ENCODE measurements at places on chromosomes 13 and 19. TPM values are rescaled to one million over a fixed set of nuclear protein-coding genes. Genes with fewer than 3 reads are reported as not detected.

Gene KBTBD6
- total RNA-seq = 3.9 TPM

Gene LYPD5
- not detected for total RNA-seq

DNA sequence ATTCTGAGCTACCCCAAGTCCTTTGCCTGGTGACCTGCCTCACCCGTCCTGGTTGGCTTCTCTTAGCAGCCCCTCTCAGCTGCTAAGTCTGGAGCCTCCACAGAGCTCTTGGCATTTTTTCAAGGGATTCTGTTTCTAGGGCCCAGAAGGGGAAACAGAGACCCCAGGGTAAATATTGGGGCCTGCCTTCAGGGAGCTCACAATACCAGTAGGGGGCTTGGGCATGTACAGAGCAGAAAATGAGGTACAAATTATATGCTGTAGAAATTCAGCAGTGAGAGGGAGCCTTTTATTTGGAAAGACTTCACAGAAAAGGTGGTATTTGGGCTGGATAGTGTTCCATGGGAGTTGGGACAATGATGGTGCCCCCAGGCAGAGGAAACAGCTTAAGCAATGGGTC lies 3.7 kb downstream of the SAMD4B start:
- H3K4me3 ChIP-seq = no peak overlapping the region
- DNase-seq = no peak
- H3K27ac ChIP-seq = no peak overlapping the region
- peaks cover 12% of the 10 kb centered on the region for H3K36me3 ChIP-seq
- H3K4me1 ChIP-seq = peaks cover under 1% of the 10 kb centered on the region

Gene RYR1
- total RNA-seq = 0.18 TPM

Gene ZNF878
- 0.31 TPM for total RNA-seq

Gene CFD
- 9.6 TPM for total RNA-seq

DNA sequence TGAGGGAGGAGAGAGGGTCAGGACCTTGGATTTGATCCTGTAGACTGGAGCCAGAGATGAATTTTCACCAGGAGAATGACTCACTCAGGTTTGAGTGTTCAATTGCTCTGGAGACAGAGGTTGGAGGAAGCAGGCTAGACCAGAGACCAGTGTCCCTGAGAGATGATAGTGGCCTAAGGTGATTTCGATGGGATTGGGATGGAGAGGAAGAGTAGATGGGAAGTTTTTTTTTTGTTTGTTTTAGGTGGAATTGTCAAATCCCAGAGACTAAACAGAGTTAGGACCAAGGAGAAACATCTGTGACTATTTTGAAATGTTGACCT lies 2.3 kb downstream of the CEBPG start:
- no peak overlapping the region for H3K4me3 ChIP-seq
- no peaks in the 10 kb centered on the region for H3K36me3 ChIP-seq
- DNase-seq = no peak
- H3K27ac ChIP-seq = peak overlapping the region; percentile 6

Gene CGB3
- total RNA-seq = not detected

GRCh38 chr19:2244486-2244885 lies 4.6 kb upstream of the AMH start:
- H3K4me3 ChIP-seq = no peak overlapping the region
- peaks cover 39% of the 10 kb centered on the region for H3K36me3 ChIP-seq
- H3K4me1 ChIP-seq = no peaks in the 10 kb centered on the region
- H3K27ac ChIP-seq = no peak overlapping the region
- DNase-seq = no peak
- no peaks in the 10 kb centered on the region for H3K27me3 ChIP-seq

DNA sequence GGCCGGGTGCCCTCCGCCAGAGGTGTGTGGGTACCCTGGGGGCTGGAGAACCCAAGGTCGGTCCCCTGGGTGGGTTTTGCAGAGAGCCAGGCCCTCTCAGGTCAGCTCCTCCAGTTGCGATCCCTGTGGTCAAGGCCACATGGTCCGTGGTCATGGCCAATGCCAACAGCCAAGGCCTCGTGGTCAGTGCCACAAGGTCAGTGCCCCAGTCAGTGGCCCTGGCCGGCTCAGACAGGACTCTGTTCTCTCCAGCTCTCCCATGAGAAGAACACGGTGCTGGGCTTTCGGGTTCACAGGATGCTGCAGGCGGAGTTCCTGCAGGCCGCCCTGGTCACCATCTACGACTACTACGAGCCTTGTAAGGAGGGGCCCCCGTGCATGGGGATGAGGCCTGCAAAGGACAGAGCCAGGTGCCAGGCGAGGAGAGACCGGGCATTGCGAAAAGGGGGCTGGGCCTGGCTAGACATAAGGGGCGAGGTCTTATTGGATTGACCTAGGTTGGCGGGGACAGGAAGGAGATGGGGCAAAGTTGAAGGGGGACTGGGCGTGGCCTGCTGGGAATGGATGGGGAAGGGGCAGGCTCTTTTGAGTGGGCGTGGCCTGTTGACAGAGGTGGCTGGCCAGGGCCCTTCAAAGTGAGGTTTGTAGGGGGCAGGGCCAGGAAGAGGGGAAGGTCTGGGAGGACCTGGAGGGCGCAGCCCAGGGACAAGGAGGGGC lies 15.2 kb upstream of the SHFL start:
- H3K4me1 ChIP-seq = no peaks in the 10 kb centered on the region
- DNase-seq = peak; percentile 91
- no peaks in the 10 kb centered on the region for H3K36me3 ChIP-seq
- peak overlapping the region; percentile 42 for H3K4me3 ChIP-seq
- peak overlapping the region; percentile 86 for H3K27ac ChIP-seq

DNA sequence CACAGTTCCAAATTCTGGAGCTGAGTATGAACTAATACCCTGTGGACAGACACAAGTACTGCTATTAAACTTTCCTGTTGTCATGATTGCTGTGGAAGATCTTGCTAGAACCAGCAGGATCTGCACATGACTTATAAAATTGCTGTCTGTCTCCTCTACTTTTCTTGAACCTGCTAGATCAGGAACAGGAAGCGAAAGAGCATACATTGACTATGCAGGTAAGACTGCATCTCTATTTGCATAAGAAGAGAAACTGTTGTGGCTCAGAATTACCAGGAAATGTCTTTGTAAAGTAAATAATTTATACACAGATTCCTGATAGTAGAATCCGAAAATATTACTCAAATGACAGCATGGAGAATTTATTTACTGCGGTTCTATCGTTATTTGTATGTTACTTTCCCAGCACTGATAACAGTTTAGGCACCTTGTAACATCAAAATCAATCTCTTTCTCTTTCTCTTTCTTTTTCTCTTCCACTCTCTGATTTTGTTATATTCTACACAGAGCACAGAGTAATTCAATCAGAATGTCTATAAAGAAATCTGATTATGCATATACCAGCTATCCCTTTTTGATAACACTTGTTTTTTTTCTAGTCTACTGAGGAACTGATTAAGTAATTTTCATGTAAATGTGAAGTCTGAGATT lies 226.5 kb downstream of the MYO16 start:
- H3K36me3 ChIP-seq = no peaks in the 10 kb centered on the region
- no peaks in the 10 kb centered on the region for H3K27me3 ChIP-seq
- no peak for DNase-seq
- no peaks in the 10 kb centered on the region for H3K4me1 ChIP-seq
- no peak overlapping the region for H3K4me3 ChIP-seq
- H3K27ac ChIP-seq = no peak overlapping the region

GRCh38 chr19:41426952-41427646 lies at the start of gene B3GNT8:
Gene B3GNT8 (minus strand): TSS chr19:41427374. CDS start chr19:41426778, 596 bp downstream.
- H3K4me1 ChIP-seq = no peaks in the 10 kb centered on the region
- H3K36me3 ChIP-seq = no peaks in the 10 kb centered on the region
- peak; percentile 82 for DNase-seq
- peak within 1 kb of the TSS; percentile 60 for H3K27ac ChIP-seq

DNA sequence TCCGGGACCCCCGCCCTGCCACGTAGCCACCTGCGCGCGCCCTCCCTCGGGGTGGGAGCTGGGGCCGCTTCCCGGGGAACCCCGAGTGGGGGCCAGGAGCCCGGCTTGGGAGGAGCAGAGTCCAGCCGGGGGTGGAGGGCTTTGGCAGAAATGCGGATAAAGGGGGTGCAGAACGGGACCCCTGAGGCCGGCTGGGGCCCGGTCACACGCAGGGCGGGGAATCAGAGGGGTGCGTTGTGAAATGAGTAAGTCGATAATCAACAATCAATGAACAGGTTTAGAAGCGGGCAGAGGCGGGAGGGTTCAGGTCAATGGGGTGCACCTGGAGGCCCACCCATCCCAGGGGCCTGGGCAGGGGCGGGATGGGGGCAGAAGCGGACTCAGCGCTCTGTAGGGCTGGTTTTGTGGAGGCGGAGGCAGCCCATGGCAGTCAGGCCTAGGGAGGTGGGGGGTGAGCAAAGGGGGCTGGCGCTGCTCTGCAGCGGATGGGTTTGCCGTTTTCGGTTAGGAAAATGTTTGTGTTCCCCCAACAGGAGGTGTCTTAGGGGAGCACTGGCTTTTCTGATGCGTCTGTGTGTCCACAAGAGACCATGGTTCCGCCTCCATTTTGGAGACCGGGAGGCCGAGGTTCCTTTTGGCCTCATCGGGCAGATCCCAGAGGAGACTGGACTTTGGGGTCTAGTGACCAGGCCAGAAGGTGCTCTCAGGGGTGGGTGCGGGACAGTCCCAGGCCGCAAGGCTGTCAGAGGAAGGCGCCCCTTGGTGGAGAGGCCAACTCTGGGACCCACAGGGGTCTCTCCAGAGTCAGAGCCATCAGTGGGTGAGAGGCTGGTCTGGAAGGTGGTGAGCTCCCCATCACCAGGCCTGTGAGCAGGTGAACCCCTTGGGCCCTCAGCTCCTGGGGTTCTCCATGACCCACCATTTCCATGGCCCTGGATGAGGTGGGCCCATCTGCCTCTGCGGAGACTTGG lies 683 bp upstream of the DIRAS1 start:
- no peak overlapping the region for H3K4me3 ChIP-seq
- no peak for DNase-seq
- H3K27ac ChIP-seq = no peak overlapping the region
- no peaks in the 10 kb centered on the region for H3K36me3 ChIP-seq
- no peaks in the 10 kb centered on the region for H3K27me3 ChIP-seq

DNA sequence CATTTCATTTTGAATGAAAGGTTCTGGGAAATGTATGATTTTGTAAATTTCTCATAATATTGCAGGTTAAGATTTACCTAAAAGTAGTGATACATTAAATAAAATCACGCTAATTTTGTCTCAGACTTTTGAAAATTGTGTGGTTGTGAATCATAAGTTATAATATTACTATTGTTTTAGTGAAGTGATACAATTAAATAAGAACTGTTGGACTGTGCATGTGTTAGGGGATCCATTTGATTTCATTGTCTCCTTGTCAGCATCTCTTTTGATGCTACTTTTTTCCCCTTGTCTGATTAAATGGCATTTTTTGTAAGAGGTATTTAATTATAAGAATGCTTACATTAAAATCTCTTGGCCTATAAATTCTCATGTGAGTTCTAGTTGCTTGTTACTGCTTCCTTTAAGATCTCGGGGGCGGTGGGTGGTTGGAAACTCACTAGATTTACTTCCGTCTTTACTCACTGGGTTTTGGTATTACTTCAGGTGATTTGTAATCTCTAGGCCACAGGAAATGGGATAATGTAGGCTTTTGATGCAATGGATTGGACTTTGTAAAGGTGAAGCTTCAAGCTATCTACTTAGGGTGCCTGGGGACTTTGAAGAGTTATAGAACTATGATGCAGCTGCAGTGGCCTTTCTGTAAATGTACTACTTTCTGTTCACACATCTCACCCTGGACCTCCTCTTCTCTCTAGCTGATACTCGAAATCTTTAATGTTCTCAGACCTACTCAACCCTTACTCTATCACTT lies 66.5 kb downstream of the PAN3 start:
- no peak overlapping the region for H3K4me3 ChIP-seq
- no peaks in the 10 kb centered on the region for H3K4me1 ChIP-seq
- no peak overlapping the region for H3K27ac ChIP-seq
- no peaks in the 10 kb centered on the region for H3K36me3 ChIP-seq

DNA sequence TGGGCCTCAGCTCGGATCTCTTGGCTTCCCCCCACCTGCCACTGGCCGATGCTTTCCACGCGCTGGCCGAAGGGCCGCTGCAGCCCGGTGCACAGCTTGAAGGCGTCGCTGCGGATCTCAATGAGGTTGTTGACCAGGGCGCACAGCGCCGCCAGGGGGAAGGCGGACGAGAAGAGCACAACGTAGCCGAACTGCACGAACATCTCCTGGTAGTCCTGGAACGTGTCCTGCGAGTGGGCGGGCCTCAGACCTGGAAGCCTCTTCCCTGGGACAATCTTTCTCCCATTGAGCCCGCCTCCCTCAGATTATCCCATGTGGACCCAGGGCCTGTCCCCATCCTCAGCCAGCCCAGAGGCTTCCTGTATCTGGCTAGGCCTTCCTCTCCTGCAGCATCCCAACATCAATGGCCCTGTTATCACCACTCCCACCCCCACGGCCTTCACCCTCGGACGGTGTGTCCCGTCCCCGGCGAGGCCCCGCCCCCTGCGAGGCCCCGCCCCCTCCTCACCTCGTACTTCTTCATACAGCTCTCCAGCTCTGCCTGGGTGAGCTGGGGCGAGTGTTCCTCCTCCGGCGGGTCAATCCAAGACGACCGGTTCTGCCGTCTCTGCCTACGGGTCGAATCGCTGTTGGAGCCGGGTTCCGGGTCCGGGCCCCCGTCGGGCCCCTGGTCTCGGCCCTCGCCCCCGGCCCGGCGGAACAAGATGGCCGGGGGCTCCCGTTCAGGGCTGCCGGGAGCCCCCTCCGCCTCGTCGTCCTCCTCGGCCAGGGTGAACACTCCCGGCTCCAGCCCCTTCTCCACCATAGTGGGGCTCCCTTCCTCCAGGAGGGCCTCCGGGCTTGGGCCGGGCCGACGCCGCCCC lies 6.8 kb downstream of the ANO8 start:
- H3K4me3 ChIP-seq = no peak overlapping the region
- no peaks in the 10 kb centered on the region for H3K36me3 ChIP-seq
- no peaks in the 10 kb centered on the region for H3K4me1 ChIP-seq

Gene C5AR1
- 3.3 TPM for total RNA-seq

Gene GARIN5A
- 1.6 TPM for total RNA-seq

GRCh38 chr19:3469638-3470499 lies 10.5 kb downstream of the SMIM24 start:
- H3K36me3 ChIP-seq = no peaks in the 10 kb centered on the region
- H3K4me3 ChIP-seq = no peak overlapping the region
- no peak overlapping the region for H3K27ac ChIP-seq
- DNase-seq = no peak

Gene RFPL4A
- total RNA-seq = not detected

- H3K27me3 ChIP-seq = no peaks in the 10 kb centered on the region
- H3K27ac ChIP-seq = peak overlapping the region; percentile 58
- no peaks in the 10 kb centered on the region for H3K4me1 ChIP-seq
- H3K36me3 ChIP-seq = no peaks in the 10 kb centered on the region
- DNase-seq = no peak
Observed at GRCh38 chr13:48571126-48571913, 38.4 kb upstream of the RCBTB2 start.

GRCh38 chr19:35904311-35905068 lies 2.2 kb downstream of the HCST start:
- peak overlapping the region; percentile 66 for H3K27ac ChIP-seq
- no peaks in the 10 kb centered on the region for H3K27me3 ChIP-seq
- H3K36me3 ChIP-seq = no peaks in the 10 kb centered on the region
- no peaks in the 10 kb centered on the region for H3K4me1 ChIP-seq
- no peak overlapping the region for H3K4me3 ChIP-seq
- DNase-seq = no peak

DNA sequence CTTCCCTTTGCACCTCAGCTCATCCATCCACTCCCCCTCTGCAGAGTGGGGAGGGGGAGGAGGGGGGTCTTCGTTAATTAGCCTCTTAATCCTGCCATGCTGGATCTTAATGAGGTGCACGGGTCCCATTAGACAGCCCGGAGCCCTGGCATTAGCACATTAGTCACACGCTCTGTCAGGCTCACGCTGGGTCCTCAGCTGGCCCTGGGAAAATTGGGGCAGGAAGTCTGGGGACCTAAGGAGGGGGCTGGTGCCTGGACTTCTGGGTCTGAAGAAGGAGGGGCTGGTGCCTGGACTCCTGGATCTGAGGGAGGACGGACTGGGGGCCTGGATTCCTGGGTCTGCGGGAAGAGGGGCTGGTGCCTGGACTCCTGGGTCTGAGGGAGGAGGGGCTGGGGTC lies 444 bp upstream of the NCCRP1 start:
- no peak for DNase-seq
- H3K36me3 ChIP-seq = no peaks in the 10 kb centered on the region

Gene NECTIN2
- 90.3 TPM for total RNA-seq
